ENCODE measurements at places on chromosomes 2 and 18.

DNA sequence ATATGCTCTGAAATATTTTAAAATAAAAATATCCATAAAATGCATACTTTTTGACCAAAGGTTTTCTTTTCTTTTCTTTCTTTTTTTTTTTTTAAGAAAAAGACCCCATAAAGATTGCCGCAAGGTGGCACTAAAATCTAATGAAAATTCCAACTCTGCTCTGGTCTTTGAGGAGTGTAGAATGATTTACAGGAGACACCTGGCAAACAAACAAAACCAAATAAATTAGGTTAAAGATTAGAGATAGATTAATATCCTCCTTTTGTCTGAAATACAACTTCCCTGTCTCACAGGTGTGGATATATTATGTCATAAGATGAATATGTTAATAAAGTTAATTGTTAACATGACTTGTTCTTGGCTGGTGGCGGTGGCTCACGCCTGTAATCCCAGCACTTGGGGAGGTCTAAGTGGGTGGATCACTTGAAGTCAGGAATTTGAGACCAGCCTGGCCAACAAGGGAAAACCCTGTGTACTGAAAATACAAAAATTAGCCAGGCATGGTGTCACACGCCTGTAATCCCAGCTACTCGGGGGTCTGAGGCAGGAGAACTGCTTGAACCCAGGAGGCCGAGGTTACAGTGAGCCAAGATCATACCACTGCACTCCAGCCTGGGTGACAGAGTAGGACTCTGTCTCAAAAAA lies 3.5 kb upstream of the RHOB start:
- DNase-seq = peak; percentile 64

- no peak for DNase-seq
Measured at GRCh38 chr2:88250404-88250803, 80.3 kb downstream of the THNSL2 start.

GRCh38 chr18:43129946-43130524 lies 14.6 kb upstream of the RIT2 start:
- DNase-seq = peak; percentile 15

DNA sequence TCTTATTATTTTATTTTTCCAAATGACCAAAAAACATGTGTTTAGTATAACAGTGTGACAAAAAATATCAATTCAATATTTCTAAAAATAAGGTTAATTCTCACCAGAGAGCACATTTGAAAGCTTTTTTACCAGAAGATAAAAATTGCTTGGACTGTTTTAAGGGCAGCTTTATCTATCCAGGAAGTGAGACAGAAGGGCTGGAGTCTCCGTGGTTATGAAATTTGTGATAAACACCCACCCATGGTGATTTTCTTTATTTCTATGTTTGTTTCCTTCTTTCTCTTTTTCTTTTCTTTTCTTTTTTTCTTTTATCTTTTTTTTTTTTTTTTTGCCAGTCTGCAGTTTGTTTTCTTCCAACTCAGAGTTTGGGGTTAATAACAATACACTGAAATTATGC lies 298.5 kb downstream of the PIEZO2 start:
- DNase-seq = no peak

GRCh38 chr18:56202678-56203077 lies 435.7 kb downstream of the TXNL1 start:
- no peak for DNase-seq

GRCh38 chr2:234864506-234864905 lies 87.3 kb upstream of the SH3BP4 start:
- DNase-seq = no peak

- no peak for DNase-seq
Measured at GRCh38 chr2:227834916-227835650, 21.4 kb downstream of the CCL20 start.

- no peak for DNase-seq
Measured at GRCh38 chr2:52238782-52239181, 1206.8 kb upstream of the NRXN1 start.

DNA sequence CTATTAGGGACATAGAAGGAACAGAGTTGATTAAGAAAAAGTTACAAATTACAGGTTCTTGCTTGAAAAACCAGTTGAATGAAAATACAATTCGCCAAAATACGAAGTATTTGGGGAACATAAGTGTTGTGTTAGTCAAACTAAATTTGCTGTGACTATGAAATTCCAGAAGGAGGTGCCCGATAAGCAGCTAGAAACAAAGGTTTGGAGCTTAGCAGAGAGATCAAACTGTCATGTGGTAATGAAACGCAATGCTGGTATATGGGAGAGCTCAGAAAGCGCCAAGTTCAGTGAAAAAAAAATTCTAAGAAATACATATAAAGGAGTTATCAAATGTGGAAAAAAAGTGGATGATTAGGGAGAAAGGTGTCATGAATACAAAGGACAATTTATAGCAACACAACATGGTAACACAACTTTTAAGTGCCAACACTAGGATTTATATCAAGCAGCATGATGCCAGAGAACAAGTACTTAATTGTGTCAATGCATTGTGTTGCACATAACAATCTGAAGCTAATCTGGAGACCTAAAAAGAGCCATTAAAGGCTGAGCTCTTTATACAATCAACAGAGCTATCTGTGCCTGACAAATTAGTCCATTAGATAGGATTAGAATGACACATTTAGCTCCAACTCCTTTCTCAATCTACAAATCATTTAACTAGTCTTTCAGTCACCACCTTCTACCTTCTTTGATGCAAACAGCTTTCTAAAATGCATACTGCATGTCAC lies 31.2 kb downstream of the SMAD2 start:
- no peak for DNase-seq

DNA sequence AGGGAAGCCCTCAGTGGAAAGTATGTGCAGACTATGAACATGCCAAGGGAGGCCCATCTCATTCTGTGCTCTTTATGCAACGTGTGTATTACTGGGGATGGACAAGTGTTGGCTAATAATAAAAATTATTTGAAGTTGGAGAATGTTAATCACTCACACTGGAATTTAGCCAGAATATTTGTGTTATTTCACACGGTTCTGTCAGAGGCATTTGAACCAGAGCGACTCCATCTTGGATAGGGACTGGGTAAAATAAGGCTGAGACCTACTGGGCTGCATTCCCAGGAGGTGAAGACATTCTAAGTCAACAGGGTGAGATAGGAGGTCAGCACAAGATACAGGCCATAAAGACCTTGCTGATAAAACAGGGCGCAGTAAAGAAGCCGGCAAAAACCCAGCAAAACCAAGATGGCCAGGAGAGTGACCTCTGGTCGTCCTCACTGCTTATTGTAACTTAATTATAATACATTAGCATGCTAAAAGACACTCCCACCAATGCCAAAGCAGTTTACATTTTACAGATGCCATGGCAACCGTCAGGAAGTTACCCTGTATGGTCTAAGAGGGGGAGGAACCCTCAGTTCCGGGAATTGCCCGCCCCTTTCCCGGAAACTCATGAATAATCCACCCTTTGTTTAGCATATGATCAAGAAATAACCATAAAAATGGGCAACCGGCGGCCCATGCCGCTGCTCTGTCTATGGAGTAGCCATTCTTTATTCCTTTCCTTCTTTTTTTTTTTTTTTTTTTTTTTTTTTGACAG lies 2.6 kb upstream of the FZD5 start:
- DNase-seq = peak; percentile 14

DNA sequence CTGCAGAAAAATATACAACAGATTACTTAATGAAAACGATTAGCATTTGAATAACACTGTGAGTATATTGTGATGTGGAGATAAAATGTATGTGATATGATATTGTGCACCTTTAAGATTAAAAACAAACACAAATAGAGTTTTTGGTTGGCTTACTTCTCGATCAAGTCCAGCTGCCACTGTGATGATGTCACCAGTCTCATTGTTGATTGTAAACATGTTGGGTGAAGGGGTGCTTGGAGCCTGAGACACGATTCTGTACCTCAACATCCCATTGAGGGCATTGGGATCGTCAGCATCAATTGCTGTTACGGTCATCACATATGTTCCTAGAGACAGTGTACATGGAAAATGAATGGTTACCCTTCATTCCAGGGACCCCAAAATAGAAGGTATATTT lies 174.1 kb downstream of the CDH2 start:
- DNase-seq = peak; percentile 22

- no peak for DNase-seq
Measured at GRCh38 chr18:56455141-56455540, 183.3 kb downstream of the TXNL1 start.

DNA sequence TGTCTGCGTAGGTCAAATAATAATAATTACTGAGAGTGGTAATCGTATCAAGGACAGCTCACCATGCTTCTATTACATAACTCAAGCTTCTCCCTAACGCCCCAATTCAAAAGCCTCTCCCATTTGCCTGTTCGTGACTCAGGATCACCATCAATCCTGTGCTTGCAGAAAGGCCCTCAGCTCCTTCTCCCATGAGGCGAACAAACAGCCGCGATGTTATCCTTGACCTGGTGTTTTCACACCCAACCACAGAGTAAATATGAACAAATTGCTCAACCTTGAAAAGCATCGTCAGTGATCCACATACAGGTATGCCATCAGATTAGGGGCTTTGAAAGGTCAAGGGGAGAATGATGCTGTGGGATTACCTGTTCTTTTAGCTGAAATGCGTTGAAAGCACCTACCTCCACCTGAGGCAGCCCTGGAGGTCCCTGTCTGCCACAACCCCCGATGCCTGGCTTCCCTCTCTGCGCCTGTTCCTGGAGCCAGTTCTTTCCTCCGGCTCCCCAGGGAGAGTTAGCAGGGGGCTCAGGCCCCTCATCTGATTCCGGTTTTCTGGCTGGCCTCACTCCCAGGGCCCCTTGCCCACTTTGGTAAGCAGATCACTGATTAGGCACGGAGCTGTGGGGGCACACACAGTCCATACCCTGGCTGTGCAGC lies 39.1 kb upstream of the ODC1 start:
- no peak for DNase-seq

DNA sequence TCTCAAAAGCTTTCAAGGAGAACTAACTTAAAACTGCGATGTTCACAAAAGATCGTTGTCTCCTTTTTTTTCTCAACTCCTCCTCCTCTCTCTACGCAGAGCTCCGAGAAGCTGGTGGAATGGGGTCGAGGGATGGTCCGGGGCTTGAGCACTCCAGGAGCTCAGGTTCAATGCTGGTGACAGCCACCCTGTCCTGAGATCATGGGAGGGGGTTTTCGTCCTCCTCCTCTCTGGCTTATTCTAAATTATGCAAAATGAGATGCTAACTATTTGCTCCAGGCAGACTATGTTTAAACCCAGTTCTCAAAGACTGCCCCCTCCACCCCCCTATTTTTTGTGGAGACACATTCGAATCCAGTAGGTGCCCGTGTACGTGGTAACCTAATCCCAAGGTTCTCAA lies 11.8 kb downstream of the TSHZ1 start:
- no peak for DNase-seq

- DNase-seq = no peak
Measured at GRCh38 chr18:36374262-36374661, 76.7 kb downstream of the FHOD3 start.

DNA sequence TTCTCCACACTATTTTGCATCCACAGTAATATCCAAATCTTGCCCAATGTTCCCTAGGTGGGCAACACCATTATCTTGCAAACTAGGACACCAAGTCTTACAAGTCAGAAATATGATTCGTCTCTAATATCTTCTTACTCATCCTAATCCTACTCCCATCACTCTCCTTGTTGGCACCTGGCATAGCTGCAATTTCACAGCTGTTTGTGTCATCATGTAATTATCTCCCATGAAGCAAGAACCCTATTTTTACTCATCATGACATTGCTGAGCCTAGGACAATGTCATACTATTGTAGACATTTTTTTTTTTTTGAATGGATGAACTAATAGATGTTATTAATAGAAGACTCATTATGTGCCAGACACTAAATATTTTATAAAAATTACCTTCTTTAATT lies 91.3 kb upstream of the CCDC141 start:
- peak; percentile 61 for DNase-seq

DNA sequence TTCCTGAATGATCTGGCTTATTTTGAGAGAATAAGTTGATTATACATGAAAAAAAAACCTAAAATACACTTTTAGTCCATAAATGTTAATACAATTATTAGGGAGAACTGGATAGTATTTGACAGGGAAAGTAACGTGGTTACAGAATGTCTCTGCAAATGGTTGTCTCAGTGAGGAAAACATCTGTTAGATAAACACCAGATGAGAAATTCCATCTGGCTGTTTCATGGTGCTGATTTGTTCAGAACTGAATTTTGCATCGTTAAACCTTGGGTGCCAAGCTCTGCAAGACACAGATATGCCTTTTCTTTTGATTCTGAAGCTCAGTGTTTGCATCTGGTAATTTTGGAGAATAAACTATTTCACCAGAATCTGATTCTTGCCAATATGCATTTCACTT lies 90.4 kb downstream of the SCN3A start:
- DNase-seq = peak; percentile 33

- no peak for DNase-seq
Measured at GRCh38 chr2:191578031-191578430, 99.9 kb upstream of the NABP1 start.

- DNase-seq = peak; percentile 66
Measured at GRCh38 chr2:235500761-235501672, 7.2 kb downstream of the AGAP1 start.

DNA sequence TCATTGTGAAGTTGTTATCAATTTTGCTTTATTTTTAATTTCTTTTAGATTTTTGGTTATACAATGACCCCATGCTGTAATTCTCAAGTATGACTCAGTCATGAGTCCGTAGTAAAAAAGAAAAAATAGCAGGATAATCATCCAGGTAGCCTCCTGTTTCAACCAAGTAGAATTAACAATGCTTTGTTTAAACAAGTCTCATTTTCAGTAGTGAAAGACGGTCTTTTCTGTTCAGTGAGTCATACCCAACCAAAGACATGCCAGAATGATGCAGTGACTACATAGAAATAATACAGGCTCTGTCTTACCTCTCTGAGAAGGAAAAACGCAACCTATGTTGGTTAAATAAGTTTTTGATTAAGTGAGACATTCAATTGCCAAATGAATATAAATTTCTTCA lies 67.8 kb upstream of the DSC1 start:
- DNase-seq = no peak

GRCh38 chr2:229163893-229164292 lies 107.2 kb downstream of the PID1 start:
- no peak for DNase-seq

DNA sequence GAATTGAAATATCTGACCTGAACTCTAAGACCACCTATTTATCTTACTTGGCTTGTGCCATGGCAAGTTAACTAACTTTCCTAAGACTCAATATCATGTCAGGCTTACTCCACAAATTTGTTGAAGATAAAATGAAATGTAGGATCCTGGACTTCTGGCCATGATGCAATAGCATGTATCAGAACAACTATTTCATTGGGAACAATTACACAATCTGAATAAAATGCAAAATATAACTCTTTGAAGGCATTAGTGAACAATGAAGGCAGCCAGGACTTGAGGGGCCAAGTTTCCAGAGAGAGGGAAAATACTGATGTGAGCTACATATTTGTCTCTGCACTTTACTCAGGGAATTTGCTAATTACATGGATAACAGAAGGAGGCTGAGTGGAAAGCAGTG lies 476.5 kb upstream of the ACVR2A start:
- DNase-seq = no peak

Measured in LHCN-M2 (cell line).